ENCODE measurements at places on chromosomes 6 and 20.

GRCh38 chr6:131059486-131059885 is 3.6 kb downstream of the EPB41L2 start:
- no peak for DNase-seq

DNA sequence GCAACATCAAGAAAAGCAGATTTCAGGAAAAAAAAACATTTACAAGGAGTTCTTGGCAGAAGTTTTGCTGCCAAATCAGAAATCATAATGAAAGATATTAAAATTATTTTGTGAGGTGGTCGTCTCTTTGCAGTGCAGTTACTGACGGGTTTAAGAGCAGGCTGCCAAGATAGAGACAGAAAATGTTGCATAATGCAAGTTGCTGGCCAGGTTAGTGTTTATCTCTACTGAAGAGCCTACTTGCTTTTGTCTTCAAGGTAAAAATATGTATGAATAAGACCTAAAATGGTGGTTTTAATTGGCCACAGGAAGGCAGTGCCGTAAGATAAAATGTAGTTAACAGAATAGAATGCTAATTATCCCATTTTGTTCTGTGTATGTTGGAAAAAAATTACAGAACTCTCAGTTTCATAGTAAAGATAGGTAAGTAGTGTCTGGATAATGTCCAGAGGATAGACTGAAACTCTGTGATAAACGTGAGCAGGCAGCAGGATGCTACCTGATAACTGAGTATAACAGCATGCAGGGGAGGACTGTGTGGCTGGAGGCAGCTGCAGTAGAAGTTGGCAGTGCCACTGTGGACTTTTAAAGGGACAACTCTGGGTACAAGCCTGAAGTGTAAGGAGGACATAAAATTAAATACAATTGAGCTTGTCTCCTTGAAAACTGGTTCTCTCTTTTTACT is 13.9 kb downstream of the FOXO3 start:
- no peak for DNase-seq

- no peak for DNase-seq
Measured at GRCh38 chr6:3425574-3425973, 31.3 kb downstream of the SLC22A23 start.

- no peak for DNase-seq
Measured at GRCh38 chr20:48921883-48922820, 641 bp downstream of the ARFGEF2 start.

DNA sequence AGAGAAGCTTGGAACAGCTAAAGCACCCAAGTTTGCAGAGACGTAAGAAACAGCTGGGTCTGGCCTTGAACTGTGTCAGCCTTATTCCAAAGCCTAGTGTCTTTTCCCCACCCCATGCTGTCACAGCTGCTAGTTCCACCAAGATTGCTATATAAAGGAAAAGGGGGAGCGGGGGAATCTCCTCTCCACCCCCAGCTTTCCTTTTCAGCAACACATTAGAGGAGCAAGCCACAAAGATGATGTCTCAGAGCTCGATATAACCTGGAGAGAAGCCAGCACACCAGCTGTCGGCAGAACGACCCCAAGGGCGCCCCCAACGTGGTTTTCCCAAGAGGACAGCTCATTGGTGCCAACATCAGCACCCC is 36.5 kb downstream of the ATP9A start:
- DNase-seq, result no peak

DNA sequence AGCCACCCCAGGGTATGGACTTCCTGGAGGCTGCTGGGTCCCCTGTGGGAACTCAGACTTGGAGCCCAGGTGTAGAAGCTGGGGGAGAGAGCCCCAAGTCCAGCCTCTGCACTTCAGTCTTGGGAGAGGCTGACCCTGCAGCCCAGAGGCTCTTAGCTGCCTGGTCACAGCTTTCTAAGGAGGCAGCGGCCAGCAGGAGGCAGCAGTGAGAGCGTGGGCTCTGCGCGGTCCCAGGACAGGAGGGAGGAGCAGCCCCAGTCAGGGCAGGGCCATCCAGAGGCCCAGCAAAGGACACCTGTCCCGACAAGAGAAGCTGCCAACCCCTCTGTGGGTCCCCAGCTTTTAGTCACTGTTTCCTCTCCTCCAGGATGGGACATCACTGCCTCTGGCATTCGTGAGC is 9.4 kb downstream of the TREML2 start:
- DNase-seq, result peak; percentile 81

DNA sequence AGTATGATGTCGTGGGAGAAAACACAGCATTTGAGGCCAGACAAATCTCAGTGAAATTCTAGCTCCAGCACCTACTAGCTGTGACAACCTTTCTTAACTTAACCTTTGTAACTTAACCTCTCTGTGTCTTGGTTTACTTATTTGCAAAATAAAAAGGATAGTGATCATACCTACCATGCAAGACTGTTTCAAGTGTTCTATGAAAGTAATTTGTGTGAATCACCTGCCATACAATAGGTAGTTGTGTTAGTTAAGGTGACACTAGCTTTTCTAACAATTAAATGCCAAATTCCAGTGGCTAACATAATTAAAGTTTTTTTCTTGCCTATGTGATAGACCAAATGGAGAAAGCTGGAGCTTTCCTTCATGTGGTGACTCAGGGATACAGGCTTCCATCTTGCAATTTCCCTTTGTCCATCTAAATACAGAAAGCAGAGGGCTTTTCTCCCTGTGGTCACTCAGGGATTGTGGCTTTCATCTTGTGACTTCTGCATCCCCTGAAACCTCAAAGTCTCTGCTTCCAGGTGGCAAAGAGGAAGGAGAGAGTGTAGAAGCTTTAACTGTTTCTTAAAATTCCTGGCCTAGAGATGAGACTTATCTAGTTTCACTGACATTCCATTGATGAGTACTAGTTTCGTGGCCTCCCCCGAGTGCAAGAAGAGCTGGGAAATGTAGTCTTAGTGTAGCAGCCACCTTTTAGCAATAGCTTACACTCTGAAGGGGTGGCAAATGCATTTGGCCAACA is 311.4 kb downstream of the CLIC5 start:
- no peak for DNase-seq

- no peak for DNase-seq
Measured at GRCh38 chr6:129546702-129547101, 163.3 kb downstream of the ARHGAP18 start.

DNA sequence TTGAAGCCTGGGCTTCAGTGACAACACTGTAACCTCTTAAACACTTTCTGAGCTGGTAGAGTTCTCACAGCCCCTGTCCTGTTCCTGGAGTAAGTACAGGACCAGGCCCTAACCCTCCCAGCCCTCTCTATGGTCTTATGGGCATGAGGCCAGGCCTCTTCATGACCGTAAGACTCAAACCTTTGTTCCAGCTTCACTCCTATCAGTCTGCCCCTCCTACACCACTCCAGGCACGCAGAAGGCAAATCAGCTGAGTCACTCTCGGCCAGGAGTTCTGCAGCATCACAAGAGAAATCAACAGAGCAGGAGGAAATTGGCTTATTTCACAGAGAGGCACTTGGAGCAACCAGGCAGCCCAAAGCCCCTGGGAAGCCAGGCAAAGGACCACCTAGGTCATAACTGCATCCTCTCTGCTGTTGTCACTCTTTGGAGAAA is 25.3 kb upstream of the CHD6 start:
- peak; percentile 51 for DNase-seq

GRCh38 chr20:20712004-20712473 is 405 bp downstream of the RALGAPA2 start:
- no peak for DNase-seq

GRCh38 chr20:51036827-51037531 is 14.1 kb upstream of the KCNG1 start:
- no peak for DNase-seq

GRCh38 chr6:134146268-134147033 is 94.0 kb upstream of the SLC2A12 start:
- DNase-seq, result no peak

- DNase-seq, result peak; percentile 1
Measured at GRCh38 chr6:13289789-13290318, 38.5 kb downstream of the TBC1D7 start.

DNA sequence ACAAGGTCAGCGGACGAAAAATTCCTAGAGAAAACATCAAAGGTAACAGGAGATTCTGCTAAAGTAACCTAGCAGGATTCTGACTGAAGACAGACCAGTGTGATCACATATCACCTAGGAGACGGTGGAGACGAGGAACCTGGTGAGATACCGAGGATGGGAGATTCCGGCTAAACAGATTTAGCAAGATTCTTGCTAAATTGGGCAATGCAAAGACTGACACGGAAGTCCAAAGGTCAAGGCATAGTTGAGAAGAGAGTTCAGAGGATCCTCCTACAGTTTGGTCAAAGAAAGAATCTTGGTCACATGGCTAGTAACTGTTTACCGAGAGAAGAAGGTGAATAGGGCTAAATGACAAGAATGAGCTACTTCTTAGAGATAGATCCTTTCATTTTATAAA is 61.1 kb downstream of the TMEM170B start:
- DNase-seq, result no peak

DNA sequence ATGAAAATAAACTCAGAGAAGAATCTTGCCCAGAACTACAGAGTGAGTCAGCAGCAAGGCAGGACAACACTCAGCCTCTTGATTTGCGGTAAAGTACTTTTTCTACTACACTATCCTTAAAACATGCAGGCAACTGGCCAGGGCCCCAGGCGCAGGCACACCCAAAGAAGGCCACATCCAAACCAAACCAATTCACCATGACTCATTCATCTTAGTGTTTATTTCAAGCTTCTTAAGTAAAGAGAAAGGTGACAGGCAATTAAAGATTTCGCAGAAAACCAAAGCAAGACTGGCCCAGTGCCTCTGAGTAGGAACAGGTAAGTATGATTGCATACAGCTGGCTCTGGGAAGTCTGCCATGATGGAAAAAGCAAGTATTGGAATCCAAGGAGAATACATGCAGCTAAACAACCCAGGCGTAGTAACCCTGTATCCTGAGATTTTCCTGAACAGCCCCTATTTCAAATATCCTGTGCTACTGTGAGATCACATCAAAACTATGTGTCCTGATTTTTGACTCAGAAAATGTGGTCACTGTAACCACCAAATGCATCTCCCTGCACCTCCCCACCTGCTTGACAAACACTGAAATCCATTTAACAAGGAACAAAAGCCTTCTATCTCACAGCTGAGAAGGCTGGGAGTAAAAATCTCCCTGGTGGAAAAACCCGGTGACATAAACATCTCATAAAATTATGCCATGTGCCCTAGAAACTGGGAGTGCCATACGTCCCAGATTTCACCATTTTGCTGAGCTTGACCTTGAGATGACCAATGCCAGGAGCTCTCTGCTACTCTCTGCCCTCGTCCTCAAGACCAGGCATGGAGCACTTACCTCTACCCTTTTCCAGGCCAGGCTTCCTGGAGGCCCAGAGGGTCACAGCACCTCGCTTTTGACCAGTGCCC is 12.4 kb downstream of the WFDC3 start:
- DNase-seq, result no peak

DNA sequence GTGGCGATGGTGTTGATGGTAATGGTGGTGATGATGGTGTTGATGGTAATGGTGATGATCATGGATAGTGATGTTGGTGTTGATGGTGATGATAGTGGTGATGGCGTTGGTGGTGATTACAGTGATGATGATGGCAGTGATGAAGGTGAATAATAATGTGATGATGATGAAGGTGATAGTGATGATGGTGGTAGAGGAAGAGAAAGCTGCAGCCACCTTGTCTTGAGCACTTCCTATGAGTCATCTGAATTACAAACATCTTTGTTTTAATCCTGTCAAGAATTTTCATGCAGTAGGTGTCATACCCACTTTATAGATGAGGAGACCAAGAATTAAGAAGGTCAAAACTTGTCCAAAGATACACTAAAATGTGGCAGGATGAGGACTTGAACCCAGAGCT is 242.4 kb downstream of the TAF4 start:
- DNase-seq, result no peak

GRCh38 chr6:19311786-19312185 is 525.4 kb upstream of the ID4 start:
- peak; percentile 29 for DNase-seq

DNA sequence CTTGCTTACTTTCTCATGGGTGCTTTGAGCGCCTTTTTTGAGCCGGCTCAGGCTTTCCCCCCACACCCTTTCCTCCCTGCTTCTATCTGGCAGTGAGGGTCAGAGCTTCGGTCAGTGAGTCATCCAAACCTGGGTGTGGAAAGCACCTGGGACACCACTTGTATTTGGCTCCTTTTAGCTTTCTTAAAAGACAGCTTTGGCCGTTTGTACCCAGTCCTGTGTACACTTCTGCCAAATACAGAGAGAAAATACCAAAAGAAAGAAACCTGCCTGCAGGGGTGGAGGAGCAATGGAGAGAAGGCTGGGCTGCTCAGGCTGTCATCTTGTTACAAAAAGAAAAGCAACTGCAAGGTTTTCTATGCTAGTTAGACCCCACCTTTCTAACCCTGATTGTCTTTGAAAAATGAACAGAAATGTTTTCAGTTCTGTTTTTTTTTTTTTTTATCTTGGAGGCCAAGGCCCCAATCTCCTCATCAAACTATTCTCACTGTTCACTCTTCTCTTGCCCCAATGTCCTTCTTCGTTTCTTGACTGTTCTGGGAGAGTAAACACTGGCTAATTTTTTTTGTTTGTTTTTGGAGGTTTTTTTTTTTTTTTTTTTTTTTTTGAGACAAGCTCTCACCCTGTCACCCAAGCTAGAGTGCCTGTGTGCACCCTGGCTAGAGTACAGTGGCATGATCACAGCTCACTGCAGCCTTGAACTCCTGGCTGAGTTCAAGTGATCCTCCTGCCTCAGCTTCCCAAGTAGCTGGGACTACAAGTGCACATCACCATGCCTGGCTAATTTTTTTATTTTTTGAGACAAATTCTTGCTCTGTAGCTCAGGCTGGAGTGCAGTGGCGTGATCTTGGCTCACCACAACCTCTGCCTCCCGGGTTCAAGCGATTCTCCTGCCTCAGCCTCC is 76.4 kb downstream of the SSR1 start:
- DNase-seq, result no peak

GRCh38 chr20:35791821-35792220 is 20.0 kb downstream of the PHF20 start:
- DNase-seq, result no peak

DNA sequence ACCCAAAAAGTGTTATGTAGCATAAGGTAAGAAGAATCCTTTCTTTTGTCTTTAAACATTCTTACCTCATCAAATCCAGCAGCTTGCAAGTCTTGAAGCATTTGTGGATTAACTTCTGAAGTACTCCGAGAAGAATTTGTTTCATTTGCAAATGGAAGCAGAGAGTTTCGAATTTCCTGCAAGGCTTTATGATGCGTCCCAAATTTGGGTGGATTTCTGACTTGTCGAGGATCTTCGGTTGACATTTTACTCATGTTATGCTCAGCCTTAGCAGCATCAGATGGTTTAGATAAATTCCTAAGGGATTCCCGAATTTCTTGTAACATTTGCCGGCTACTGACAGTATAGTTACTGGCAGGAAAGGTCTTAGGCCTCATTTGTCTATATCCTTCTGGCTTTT is 16.2 kb downstream of the LATS1 start:
- DNase-seq, result peak; percentile 38

- DNase-seq, result no peak
Measured at GRCh38 chr6:42332916-42333315, 115.3 kb upstream of the MRPS10 start.

DNA sequence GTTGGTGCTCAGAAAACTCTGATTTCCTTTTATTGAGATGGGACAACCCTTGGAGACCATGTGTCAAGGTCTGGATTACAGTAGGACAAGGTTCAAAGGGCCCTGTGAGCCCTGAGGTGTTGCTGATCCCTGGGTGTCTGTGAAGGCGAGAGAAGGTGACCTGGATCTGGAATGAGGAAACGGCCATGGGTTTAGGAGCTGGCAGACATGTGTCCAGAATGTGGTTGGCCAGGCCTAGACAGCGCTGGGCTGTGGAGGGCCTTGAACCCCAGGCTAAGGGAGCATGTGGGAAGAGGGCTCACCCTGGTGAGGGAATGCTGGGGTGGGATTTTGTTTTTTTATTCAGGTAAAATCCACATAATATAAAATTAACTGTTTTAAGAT is 24.9 kb downstream of the PCMTD2 start:
- DNase-seq, result no peak
